ENCODE measurements at places on chromosomes 13 and 19.

DNA sequence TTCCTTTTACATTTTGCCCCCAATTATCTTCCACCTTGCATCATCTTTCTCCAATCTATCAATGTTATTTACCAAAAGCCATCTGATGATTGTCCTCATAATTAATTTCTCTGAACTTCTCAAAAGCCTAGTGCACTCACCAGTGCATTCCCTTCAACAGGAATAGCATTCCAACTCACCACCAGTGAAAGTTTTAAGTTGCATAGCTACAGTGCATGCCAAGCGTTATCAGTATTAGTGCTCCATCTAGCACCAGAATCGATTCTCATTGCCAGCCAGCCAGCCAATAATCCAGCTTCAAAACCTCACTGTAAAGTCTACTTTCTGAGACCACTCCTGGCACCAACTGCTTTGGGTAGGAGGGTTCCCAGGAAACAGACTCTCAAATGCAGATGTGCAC lies 7.4 kb downstream of the MYCBP2 start:
- no peak for DNase-seq

DNA sequence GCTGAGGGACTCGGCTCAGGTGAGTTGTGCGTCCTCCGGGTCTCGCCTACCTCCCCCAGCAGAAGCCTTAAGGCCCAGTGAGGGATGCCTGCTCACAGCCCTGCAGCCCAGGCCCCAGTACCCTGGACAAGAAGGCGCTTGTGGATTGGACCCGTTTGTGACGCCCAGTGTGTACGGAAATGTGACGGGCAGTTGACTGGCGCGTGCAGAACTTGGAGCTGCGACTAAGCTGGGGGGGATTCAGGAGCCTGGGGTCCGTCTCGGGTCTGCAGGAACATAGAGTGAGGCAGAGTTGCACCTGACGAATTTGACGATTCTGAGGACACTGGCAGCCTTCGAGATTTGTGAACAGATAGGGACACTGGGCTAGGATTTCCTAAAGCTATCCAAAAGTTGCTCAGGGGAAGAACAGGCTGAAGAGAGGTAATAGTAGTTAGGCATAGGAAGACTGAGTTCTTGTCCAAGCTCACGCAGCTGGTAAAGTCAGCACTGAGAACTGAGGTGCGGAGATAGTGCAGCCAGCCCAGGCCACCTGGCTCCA lies 519 bp downstream of the ZNF551 start:
- no peak for DNase-seq

DNA sequence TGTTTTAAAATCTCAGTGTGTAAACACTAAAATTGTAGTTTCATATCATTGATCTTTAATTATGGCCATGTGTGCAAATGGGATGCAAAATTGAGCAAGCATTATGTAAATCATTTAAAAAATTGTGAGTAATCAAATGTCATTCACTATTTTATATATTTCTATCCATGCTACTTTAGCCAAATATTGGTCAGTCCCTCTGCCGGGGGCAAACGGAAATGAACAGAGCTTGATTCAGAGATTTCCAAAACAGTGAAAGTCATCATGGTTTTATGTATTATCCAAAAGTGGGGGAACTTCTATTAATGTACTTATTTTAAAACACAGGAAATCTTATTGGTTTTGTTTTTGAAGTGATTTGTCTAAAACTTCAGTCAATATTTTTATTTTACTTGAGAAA lies 219.1 kb downstream of the IRS2 start:
- DNase-seq = no peak

DNA sequence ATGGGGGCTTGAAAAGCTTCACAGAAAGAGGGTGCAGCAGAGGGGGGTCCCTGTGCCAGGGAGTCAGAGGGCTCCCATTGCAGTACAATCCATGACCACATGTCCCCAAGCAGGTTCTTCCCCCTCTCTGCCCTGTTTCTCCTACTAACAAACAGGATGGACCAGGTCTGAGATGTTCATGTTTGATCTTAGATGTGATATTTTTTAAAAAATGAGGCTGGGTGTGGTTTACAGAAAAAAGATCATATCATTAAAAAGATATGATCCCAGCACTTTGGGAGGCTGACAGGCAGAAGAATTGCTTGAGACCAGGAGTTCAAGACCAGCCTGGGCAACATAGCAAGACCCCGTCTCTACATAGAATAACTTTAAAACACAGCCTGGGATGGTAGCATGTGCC lies 9.1 kb downstream of the OR7C2 start:
- DNase-seq = no peak

DNA sequence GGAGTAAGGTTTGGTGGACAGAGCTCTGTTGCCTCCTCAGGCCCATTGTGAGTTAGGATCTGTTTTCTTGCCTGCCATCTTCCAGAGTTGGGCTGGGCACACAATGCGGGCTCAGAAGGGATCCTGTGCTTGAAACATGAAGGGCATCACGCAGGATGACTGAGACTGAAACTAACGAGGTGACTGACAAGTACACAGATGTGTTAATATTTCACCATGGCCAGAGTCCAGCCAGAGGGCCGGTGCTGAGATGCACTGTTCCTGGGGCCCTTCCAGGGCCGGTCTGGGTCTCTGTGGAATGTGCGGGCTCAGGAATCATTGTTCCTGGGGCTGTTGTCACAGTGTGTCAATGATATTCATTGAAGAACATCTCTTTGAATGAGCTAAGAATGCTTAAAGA lies 163.7 kb downstream of the URI1 start:
- no peak for DNase-seq

DNA sequence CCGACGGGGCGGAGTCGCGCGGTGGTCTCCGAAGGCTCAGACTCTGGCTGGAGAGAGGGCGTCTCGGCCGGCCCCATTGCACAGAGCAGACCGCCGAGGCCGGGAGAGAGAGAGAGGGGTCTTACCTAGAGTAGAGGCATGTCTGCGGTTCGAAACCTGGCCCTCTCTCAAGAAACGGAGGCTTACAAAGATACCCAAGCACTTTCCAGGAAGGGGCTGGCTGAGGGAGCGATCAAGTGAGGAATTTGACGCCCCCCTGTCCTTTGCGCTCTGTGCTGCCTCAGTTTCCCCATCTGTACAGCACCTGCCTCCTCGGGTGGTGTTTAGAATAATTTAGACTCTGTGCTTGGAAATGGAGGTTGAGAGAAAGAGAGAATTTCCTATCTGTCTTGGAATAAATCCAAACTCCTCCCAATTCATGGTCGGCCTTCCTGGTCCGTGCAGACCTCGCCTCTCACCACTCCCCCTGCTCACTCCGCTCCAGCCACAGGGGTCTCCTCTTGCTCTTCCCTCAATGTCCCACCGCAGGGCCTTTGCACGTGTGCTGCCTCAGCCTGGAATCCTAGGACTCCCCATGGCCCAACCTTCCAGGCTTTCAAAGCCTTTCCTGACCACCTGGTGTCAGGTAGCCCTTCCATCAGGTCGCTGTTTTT lies 658 bp upstream of the ISOC2 start:
- DNase-seq = no peak

DNA sequence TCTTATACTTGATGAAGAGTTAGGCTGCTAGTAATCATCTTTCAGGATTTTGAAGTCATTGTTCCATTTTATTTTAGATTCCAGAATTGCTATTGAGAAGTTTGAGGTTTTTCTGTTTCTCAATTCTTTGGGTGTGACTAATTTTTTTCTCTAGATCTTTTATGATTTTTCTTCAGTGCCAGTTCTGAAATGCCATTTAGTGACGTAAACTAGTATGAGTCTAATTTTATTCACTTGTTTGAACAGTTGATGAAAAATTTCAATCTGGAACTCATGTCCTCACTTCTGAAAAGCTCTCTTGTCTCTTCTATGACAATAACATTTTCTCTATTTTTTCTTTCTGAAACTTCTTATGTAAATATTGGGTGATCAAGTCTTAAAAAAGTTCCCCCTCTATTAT lies 188.5 kb upstream of the HTR2A start:
- DNase-seq = no peak

DNA sequence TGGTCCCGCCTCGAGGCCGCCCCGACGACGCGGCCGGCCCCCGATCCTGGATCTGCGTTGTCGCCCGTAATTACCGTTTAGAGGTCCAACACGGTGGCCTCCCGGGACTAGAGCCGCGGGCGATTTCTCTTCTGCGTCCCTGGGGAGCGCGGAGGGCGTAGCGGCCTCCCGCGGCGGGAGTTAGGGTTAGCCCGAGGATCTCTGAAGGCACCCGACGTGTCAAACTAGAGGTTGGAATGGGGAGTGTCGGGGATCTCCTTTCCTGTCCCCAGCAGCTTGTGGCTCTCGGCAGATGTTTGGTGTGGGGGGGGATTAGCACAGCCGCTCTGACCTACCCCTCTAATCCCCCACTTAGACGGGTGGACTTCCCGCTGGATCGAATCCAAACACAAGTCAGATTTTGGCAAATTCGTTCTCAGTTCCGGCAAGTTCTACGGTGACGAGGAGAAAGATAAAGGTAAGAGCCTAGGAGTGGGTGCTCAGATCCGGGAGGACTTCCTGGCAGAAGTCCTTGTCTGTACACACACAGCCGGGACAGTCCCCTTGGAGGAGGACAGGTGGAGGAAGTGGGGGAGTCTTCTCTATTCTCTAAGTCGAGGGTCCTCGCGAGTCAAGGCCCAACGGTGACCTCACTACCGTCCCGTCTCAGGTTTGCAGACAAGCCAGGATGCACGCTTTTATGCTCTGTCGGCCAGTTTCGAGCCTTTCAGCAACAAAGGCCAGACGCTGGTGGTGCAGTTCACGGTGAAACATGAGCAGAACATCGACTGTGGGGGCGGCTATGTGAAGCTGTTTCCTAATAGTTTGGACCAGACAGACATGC lies 581 bp downstream of the CALR start:
- no peak for DNase-seq

Data from epithelial cell of proximal tubule (primary cell).